ENCODE measurements at places on chromosomes 6 and 20.

DNA sequence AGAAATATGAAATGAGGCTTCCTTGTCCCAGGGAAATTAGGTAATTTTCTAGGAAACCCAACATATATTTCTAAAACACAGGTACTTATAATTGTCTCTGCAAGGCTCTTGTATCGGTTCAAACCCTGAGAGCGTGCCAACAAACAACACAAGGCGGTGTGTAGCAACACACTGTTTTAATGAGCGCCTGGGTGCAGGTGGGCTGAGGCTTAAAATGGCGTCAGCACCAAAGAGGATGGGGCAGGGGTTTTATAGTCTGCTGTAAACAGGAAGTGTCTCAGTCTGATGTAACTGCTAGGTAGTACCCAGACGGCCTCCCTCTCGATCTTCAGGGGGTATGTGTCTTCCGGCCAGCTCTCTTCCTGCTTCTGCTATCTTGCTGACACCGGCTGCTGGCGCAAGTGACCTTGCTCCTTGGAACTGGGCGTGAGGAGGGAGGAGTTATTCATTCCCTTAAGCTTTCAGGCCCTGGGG, 69.7 kb downstream of the EPB41L2 start:
- DNase-seq, result peak; percentile 30

DNA sequence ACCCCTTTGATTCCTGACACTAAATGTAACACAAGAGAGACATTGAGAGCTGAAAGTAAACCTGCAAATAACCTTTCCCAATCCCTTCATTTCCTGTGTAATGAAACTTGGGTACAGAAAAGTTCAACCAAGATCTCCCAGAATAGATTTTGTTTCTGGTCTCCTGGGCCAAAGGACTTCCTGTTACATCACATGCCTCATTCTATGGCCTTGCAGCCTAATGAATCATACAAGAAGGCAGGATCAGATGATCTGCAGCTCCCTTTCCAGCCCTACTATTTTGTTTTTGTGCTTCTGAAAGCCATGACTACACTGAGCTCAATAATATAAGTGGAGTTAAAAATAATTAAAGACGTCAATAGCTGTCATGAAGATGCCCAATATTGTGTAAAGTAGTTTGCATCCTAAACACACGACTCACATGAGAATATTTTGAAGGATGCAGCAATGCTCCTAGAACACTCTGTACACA, 73.4 kb upstream of the NOX3 start:
- DNase-seq, result no peak

DNA sequence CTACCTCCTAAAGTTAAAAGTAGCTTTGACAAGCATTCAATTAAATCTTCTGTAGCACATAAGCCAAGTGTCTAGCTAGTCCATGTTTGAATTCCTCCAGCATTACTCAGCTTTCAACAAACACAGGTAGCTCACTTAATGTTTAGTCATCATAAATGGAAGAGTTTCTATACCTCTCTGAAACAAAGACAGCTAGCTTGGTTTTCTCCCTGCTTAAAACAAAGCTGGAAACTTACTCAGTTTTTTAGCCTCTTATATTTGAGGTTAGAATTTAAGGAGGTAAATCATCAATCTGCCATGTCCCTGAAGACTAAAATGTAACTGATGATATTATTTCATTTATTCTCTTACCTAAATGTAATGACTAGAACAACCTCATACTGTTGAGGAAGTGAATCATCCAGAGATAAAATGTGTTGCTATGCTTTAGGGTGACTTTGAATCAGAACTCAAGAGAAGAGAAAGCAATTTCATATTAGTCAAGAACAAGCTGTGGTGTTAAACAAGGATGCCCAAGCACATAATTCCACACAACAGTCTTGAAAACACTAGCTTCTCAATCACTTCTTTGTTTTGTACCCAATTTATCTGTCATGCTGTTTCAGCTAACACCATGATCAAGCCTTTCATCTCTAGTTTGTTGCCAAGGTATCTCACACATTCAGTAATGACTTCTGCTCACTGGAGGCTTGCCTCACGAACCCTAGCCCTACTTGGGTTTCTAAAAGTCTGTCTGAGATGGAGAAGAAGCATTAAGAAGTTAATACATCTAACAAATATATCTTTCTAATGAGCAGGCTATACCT, 251.9 kb downstream of the EPM2A start:
- no peak for DNase-seq

DNA sequence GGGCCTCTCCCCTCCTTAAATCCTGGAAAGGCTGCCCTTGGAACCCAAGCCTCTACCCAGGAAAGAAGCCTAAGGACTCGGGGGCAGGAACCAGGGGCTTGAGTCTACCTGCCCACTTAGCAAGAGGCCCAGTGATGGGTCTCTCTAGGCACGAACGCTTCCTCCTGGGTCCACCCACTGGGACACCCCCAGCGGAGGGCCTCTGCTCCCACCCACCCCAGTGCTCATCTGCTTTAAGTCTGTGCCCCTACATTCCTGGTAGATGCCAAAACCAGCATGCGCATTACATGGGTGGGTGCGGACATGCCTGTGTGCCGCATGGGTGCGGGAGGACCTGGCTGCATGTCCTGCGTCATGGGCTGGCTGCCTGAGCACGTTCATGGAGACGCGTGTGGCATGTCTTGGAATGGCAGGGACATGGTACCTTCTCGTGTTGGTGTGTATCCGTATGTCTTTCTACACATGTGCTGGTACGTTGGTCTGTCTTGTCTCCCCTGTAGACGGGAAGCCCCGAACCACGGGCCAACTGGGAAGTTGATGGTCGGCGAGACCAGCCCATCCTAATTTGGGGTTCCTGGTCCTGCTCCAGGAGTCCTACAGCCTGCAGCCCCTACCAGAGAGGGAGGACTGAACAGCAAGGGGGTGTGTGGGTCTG, 29.3 kb downstream of the SNPH start:
- no peak for DNase-seq

- no peak for DNase-seq
These were observed 7.1 kb downstream of the RREB1 start for GRCh38 chr6:7114744-7115458.

DNA sequence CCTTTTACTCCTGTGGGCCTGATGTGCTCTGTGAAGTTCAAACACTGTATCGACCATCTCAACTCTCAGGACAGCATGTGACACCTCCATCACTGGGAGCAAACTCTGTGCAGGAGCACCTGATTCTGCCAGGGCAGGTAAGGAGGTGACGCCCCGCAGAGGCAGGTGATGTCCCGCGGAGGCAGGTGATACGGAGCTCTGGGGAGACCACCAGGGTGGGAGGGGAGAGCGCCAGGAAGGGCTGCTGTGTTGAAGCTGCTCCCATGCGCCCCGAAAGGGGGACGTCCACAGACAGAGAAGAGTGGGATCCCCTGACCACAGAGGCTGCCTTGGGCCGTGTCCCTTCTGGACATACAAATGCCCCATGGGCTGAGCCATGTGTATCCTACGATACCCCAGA, 58.3 kb downstream of the DACT2 start:
- DNase-seq, result no peak

DNA sequence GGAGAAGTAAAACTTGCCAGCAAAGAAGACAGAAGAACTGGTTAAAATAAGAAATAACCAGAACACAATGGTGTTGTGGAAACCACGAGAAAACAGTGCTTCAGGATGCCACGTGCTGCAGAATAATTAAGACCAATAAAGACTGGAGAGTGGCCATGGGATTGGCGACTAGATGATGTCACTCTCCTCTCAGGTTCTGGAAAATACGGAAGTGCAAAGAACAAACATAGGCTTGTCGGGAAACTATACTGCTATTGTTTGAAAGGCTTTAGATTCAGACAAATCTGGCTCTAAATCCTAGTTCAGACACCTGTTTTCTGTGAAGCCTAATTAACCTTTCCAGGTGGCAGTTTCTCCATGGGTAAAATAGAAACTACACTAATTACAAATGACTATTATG, 138.4 kb upstream of the STXBP5 start:
- DNase-seq, result no peak

DNA sequence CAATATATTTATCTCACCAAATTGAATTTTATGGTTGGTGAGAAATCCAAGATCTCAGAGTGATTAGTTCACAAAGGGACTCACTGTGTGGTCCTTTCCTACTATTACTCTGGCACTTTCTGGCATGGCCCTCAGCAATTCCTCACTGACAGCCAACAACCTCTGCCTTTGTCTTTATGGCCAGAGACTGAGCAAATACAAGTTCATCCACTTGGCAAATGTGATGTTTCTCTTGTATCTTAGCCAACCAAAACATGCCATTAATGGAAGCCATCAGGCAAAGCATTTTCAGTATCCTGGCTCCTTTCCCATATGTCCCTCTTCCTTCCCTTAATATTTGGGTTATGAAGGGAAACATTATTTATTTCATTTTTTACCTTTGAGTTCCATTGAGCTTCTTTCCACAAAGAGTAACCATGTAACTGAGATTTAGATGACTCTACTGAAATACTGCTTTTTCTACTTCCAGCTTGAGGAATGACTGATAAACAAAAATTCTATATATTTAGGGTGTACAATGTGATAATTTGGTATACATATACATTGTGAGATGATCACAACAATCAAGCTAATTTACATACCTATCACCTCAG, 30.8 kb upstream of the SMLR1 start:
- DNase-seq, result no peak

GRCh38 chr20:41348430-41349172, 8.0 kb downstream of the LPIN3 start:
- no peak for DNase-seq

DNA sequence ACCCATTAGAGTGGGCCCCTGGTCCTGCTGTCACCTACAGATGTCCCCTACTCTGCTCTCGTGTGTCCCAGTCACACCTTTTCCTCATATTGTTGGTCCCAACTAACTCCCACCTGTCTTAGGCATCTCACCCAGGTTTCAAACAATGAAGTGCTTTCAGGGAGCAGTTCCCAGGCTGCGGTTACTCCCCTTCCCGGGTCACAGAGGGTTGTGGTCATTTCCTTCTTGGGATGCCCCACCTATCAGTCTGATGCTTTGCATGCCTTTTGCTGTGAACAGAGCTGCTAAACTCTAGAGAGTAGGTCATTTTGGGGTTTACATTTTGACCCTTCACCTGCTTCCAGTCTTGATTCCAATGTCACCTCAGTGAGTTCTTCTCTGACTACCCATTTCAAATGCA, 181.6 kb downstream of the CDC5L start:
- DNase-seq, result no peak

DNA sequence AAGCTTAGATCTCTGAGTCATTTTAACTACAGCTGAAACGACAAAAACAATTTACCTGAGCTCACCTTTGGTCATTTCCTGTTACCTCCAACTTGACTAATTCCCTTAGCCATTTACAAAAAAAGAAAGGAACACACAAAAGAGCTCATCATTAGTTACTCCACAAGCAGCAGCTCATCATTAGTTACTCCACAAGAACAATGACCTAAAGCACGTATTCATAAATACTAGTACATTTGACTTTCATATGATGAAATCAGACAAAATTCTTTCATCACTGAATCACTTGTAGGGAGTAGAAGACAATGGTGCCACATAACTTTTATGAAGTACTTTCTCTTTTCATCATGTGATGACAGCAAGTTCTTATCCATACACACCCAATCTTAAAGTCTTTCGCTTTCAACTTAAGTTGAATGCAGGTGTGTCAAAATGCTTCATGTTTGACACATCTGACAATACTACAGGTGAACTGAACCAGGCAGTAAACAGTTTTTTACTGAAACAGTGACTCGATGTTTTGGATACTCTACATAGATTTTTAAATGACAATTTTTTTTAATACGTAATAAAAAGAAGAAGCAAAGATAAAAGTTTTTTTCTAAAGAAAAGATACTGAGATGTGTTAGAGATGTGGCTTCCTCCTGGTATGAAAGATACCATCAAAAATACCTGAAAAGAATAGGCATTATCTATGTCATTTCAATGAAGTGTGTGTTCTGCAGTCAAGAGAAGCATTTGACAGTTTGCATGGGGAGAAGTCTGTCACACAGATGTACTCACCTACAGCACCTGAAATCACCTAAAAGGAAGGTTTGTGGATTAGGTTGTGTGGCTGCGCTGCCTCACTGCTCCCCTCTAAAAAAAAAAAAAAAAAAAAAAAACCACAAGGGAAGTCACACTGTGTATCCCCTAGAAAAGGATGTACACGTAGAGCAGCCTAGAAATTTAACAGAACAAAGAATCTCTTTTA, 109.1 kb downstream of the PRDM1 start:
- no peak for DNase-seq

- DNase-seq, result no peak
These were observed 165.3 kb upstream of the SNX9 start for GRCh38 chr6:157657754-157658153.

GRCh38 chr6:159977255-159977903, 8.5 kb downstream of the IGF2R start:
- no peak for DNase-seq

- no peak for DNase-seq
These were observed 26.8 kb downstream of the RRBP1 start for GRCh38 chr20:17655286-17655651.

DNA sequence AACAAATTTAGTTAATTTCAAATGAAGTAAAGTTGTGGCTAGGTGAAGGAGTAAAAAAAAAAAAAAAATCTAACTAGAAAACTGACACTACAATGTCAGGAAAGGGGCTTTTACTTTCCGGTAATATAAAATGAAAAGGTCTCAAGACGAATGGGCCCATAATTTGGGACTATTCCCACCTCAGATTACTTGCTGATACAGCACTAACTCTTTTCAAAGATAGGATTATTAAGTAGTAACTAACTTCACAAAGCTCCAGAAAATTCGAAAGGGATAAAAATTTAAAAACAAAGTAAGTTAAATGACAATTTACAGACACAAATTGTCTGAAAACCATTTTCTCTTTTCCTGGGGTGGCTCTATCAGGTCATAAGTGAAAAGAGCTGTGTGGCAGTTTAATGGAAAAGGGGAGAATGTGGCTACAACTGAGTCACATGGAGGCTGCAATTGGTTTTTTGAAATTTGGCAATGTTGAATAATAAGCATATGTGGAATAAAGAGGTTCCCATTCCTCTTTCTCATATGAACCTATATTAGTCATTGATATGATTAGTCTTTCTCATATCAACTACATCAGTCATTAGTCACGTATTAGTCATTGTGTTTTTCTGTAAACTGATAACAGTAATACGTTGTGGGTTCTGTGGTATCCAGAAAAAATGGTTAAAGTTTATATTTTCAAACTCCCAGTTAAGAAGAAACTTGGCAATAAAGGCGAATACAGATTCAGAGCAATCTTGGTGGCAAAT, 78.0 kb downstream of the RWDD2A start:
- DNase-seq, result no peak
